ENCODE measurements at places on chromosomes 3 and 15. TPM values are rescaled to one million over a fixed set of nuclear protein-coding genes. Genes with fewer than 3 reads are reported as not detected.

The CHL1 gene
- total RNA-seq: not detected

The ARL6 gene
- 5.0 TPM for total RNA-seq

The MTHFS gene
- total RNA-seq: 9.2 TPM

The ARL14 gene
- total RNA-seq: not detected

The BTLA gene
- total RNA-seq: under 0.01 TPM

The HYPK gene
- 5.5 TPM for total RNA-seq

The WDR5B gene
- 2.1 TPM for total RNA-seq

The C3orf85 gene
- not detected for total RNA-seq

The CKMT1A gene
- total RNA-seq: not detected

The GP9 gene
- not detected for total RNA-seq

The BMF gene
- 5.3 TPM for total RNA-seq

The SNTN gene
- total RNA-seq: not detected

The THAP10 gene
- total RNA-seq: 0.94 TPM

The TOPAZ1 gene
- total RNA-seq: not detected

The RPP25 gene
- total RNA-seq: 11.2 TPM

The ACKR4 gene
- total RNA-seq: 0.50 TPM

The TASOR gene
- total RNA-seq: 91.0 TPM

The ABHD6 gene
- 13.3 TPM for total RNA-seq

The CD80 gene
- not detected for total RNA-seq

The CELSR3 gene
- 0.49 TPM for total RNA-seq

The CYP1A2 gene
- total RNA-seq: not detected

The EAF2 gene
- total RNA-seq: 1.1 TPM

The CPNE9 gene
- not detected for total RNA-seq

The ACP3 gene
- not detected for total RNA-seq

The EPHB3 gene
- total RNA-seq: under 0.01 TPM

The ITGA11 gene
- total RNA-seq: 1.6 TPM

The TRIM71 gene
- not detected for total RNA-seq

The RHCG gene
- total RNA-seq: under 0.01 TPM

The PIF1 gene
- 13.4 TPM for total RNA-seq

The RLBP1 gene
- total RNA-seq: not detected

The FANCD2OS gene
- total RNA-seq: not detected

The TEX55 gene
- not detected for total RNA-seq

The CEP63 gene
- total RNA-seq: 16.1 TPM

The CTXN2 gene
- not detected for total RNA-seq

The OSBPL10 gene
- total RNA-seq: 17.5 TPM

The ST3GAL6 gene
- 21.9 TPM for total RNA-seq

All from bladder microvascular endothelial cell (primary cell).